Panc1 (cell line): ENCODE measurements at places on chromosomes 2 and 18.

DNA sequence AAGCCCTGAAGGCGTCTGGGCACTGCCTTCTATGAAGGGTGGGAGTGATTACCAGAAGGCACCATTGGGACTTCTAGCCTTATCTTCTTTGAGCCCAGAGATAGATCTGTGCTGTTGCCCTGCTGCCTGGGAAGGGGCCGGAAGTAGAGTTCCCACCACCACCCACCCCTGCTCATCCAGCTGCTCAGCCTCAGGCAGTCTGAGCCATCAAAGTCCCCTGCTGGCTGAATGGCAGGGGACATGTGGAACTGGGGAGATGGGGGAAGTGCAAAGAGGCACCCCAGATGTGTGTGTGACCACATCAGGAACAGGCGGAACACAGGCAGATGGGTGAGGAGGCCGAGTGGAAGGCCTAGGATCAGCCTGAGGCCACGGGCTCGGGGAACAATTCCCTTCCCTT lies 3.3 kb upstream of the WNT10A start:
- peaks cover 28% of the 10 kb centered on the region for H3K4me1 ChIP-seq
- no peak overlapping the region for H3K27ac ChIP-seq
- no peak for DNase-seq
- no peak overlapping the region for H3K4me3 ChIP-seq
- H3K36me3 ChIP-seq, result no peaks in the 10 kb centered on the region

- H3K4me3 ChIP-seq, result no peak overlapping the region
- no peaks in the 10 kb centered on the region for H3K4me1 ChIP-seq
- no peaks in the 10 kb centered on the region for H3K27me3 ChIP-seq
- H3K27ac ChIP-seq, result no peak overlapping the region
Measured at GRCh38 chr2:190202604-190203003, 117.0 kb downstream of the HIBCH start.

- H3K4me3 ChIP-seq, result no peak overlapping the region
- DNase-seq, result no peak
- no peaks in the 10 kb centered on the region for H3K4me1 ChIP-seq
- H3K36me3 ChIP-seq, result no peaks in the 10 kb centered on the region
Measured at GRCh38 chr2:19607931-19608771, 249.7 kb upstream of the OSR1 start.

DNA sequence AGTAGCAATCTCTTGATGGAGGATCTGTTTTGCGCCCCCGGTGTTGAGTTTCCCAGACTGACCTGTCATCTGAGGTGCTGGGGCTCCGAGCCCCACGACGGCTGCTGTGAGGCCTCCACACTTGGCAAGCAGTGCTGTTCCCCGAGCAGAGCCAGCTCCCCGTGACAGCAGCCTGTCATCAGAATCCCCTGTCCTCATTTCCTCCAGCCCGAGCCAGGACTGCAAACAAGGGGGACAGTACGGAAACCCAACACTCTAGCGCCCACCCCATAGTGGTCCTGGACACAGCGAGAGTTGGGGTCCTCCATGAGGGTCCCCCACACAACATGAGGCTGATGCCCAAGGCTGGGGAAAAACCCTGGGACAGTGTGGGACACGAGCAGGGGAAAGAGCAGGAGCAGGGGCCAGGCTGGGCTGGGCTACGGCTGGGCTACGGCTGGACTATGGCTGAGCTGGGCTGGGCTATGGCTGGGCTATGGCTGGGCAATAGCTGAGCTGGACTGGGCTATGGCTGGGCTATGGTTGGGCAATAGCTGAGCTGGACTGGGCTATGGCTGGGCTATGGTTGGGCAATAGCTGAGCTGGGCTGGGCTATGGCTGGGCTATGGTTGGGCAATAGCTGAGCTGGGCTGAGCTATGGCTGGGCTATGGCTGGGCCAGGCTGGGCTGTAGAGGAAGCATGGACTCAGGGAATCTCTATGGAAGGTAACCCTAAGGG lies 1.5 kb upstream of the KLHL30 start:
- H3K27ac ChIP-seq, result no peak overlapping the region
- H3K4me1 ChIP-seq, result peaks cover 16% of the 10 kb centered on the region
- no peaks in the 10 kb centered on the region for H3K27me3 ChIP-seq
- no peak for DNase-seq
- H3K36me3 ChIP-seq, result no peaks in the 10 kb centered on the region
- no peak overlapping the region for H3K4me3 ChIP-seq

GRCh38 chr2:24568551-24568950 lies 77.5 kb downstream of the NCOA1 start:
- no peak for DNase-seq
- no peaks in the 10 kb centered on the region for H3K36me3 ChIP-seq
- no peak overlapping the region for H3K27ac ChIP-seq
- no peaks in the 10 kb centered on the region for H3K27me3 ChIP-seq
- no peaks in the 10 kb centered on the region for H3K4me1 ChIP-seq
- H3K4me3 ChIP-seq, result no peak overlapping the region

GRCh38 chr2:54468673-54469072 lies 12.5 kb downstream of the SPTBN1 start:
- DNase-seq, result no peak
- no peak overlapping the region for H3K4me3 ChIP-seq
- H3K27ac ChIP-seq, result no peak overlapping the region
- H3K27me3 ChIP-seq, result no peaks in the 10 kb centered on the region
- H3K36me3 ChIP-seq, result no peaks in the 10 kb centered on the region
- peaks cover 20% of the 10 kb centered on the region for H3K4me1 ChIP-seq

DNA sequence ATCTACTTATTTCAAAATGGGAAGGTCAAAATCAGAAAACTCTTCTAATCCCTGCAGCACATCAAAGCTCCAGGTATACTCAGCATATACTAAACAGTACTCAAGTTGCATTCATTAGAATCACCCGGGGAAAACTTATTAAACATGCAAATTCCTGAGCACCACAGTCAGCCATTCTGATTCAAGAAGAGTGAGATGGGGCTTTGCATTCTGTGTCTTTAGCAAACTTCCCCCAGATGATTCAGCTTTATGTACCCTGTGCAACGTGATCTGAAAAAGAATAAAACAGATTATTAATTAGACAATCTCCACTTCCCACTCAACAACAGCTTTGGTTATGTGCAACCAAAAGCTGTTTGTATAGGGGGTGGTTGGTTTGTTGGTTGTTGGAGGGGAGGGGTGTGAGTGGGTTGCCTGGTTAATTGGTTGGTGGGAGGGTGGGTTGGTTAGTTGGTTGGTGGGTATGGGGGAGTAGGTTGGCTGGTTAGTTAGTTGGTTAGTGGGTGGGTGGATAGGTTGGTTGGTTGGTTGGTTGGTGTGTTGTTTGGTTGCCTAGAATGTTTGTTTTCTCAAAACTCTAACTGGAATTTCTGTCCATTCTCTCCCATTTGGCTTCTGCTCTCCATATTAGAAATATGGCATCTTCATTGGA lies 112.5 kb upstream of the AGAP1 start:
- H3K4me3 ChIP-seq, result no peak overlapping the region
- peaks cover 9% of the 10 kb centered on the region for H3K27me3 ChIP-seq

GRCh38 chr18:39946623-39947061 lies 2008.4 kb upstream of the PIK3C3 start:
- H3K27me3 ChIP-seq, result no peaks in the 10 kb centered on the region
- H3K36me3 ChIP-seq, result no peaks in the 10 kb centered on the region
- DNase-seq, result no peak
- H3K4me3 ChIP-seq, result no peak overlapping the region
- H3K27ac ChIP-seq, result no peak overlapping the region
- H3K4me1 ChIP-seq, result no peaks in the 10 kb centered on the region

- H3K4me3 ChIP-seq, result no peak overlapping the region
- no peak overlapping the region for H3K27ac ChIP-seq
- no peaks in the 10 kb centered on the region for H3K4me1 ChIP-seq
- no peaks in the 10 kb centered on the region; the same call in 1 of the 2 replicates for H3K36me3 ChIP-seq
- DNase-seq, result no peak
Measured at GRCh38 chr2:64463781-64464180, 9.8 kb downstream of the LGALSL start.

- DNase-seq, result no peak
- peaks cover 43% of the 10 kb centered on the region for H3K4me1 ChIP-seq
- H3K27me3 ChIP-seq, result no peaks in the 10 kb centered on the region
- peaks cover 2% of the 10 kb centered on the region; the same call in 1 of the 2 replicates for H3K36me3 ChIP-seq
Measured at GRCh38 chr2:100293341-100294161, 28.8 kb downstream of the LONRF2 start.

- no peak overlapping the region for H3K27ac ChIP-seq
- no peaks in the 10 kb centered on the region for H3K36me3 ChIP-seq
- H3K27me3 ChIP-seq, result no peaks in the 10 kb centered on the region
Measured at GRCh38 chr2:121171625-121172119, 113.3 kb downstream of the TFCP2L1 start.

- no peak overlapping the region for H3K27ac ChIP-seq
- no peak for DNase-seq
- no peaks in the 10 kb centered on the region for H3K27me3 ChIP-seq
Measured at GRCh38 chr2:60118061-60118460, 435.4 kb downstream of the BCL11A start.

GRCh38 chr2:235603659-235604058 lies 109.8 kb downstream of the AGAP1 start:
- H3K27ac ChIP-seq, result no peak overlapping the region
- no peak for DNase-seq
- H3K36me3 ChIP-seq, result no peaks in the 10 kb centered on the region
- no peaks in the 10 kb centered on the region for H3K4me1 ChIP-seq
- H3K27me3 ChIP-seq, result no peaks in the 10 kb centered on the region

GRCh38 chr2:185128346-185128745 lies 530.0 kb downstream of the ZNF804A start:
- H3K4me1 ChIP-seq, result no peaks in the 10 kb centered on the region
- H3K27me3 ChIP-seq, result no peaks in the 10 kb centered on the region
- no peak overlapping the region for H3K4me3 ChIP-seq
- H3K36me3 ChIP-seq, result no peaks in the 10 kb centered on the region

DNA sequence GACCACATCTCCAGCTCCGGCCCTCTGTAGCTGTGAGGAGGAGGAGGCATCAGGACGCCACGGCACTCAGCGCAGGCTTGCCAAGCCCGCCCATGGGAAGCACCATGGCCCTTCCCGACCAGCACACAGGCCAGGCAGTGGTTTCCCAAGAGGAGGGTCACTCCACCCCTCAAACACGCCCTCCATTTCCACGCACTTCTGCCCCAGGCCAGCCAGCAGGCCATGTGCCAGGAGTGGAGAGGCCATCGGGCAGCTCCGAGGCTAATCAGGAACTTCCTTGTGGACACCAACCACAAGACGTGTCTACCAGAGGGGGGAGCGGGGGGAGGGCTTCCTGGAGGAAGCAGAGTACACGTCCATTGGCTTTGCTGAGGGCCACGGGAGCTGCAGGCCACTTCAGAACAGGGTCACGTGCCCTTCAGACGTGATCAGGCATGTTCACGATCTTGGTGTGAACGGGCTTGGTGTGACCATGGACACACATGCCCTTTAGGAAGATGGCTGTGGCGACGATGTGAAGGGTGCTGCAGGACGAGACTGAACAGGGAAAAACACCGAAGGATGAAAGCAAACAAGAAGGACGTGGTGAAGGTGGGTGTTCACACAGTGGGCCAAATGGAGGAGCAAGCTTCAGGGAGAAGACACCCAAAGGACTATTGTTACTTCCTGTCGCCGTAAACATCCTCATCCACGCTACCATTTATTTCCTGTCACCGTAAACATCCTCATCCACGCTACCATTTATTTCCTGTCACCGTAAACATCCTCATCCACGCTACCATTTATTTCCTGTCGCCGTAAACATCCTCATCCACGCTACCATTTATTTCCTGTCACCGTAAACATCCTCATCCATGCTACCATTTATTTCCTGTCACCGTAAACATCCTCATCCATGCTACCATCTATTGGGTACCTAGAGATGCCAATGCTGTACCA lies 6.5 kb upstream of the MTERF4 start:
- no peak for DNase-seq
- H3K27me3 ChIP-seq, result no peaks in the 10 kb centered on the region
- H3K36me3 ChIP-seq, result no peaks in the 10 kb centered on the region
- H3K4me1 ChIP-seq, result no peaks in the 10 kb centered on the region
- H3K27ac ChIP-seq, result no peak overlapping the region

DNA sequence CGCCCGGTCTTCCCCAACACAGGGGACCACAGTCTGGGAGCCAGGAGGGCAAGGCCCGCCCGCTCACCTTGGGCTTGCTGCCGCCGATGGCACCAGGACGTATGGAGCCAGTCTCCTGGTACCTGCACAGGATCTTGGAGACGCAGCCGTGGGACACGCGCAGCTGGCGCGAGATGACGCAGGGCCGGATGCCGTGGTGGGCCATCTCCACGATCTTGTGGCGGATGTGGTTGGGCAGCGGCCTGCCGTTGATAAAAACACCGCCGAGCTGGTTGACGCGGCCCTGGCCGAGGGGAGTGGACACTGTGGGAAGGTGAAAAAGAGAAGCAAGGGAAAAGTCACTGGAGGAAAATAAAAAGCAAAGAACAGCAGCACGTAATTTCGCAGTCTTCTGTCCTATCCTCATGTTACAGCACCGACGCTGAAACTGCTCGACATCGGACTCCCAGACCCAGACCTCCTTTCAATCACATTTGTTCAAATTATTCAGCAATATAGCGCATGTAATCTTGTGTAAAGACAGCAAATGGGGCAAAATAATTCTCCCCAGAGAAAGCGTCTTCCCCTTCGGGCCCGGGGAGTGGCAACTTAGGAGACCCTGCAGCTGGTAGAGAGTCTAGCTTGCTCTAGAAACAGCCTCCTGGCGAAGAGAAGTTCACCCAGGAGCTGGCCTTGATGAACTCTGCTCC lies 1.7 kb downstream of the PAX3 start:
- H3K36me3 ChIP-seq, result no peaks in the 10 kb centered on the region
- H3K4me3 ChIP-seq, result no peak overlapping the region
- peaks cover 5% of the 10 kb centered on the region; the same call in 1 of the 2 replicates for H3K27me3 ChIP-seq
- H3K27ac ChIP-seq, result no peak overlapping the region
- H3K4me1 ChIP-seq, result peaks cover 7% of the 10 kb centered on the region; the same call in 1 of the 2 replicates
- no peak for DNase-seq

GRCh38 chr2:146801886-146802285 lies 1042.9 kb upstream of the ACVR2A start:
- H3K4me1 ChIP-seq, result no peaks in the 10 kb centered on the region
- H3K27ac ChIP-seq, result no peak overlapping the region
- H3K36me3 ChIP-seq, result no peaks in the 10 kb centered on the region
- H3K27me3 ChIP-seq, result no peaks in the 10 kb centered on the region
- DNase-seq, result no peak
- H3K4me3 ChIP-seq, result no peak overlapping the region

DNA sequence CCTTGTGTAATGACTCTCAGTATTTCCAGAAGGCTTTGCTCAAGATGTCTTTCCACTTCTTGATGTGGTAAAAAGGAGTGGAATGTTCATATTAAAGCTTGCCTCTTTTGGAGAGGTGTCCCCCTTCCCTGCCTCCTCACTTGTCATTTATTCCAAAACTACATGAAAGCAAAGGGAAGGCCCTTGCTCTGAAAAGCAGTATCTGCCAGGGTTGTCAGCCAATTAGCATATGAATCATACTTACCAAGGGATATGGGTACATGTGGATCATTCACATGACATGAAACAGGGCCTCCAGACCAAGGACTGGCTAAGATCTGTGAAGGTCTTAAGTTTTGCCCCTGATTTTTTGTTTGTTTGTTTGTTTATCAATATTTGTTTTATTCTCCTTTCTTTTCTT lies 31.3 kb downstream of the ANXA4 start:
- no peaks in the 10 kb centered on the region for H3K36me3 ChIP-seq
- DNase-seq, result peak; percentile 45
- H3K4me1 ChIP-seq, result peaks cover 33% of the 10 kb centered on the region
- H3K27ac ChIP-seq, result no peak overlapping the region

- no peak for DNase-seq
- no peaks in the 10 kb centered on the region for H3K27me3 ChIP-seq
- H3K36me3 ChIP-seq, result no peaks in the 10 kb centered on the region
- H3K4me3 ChIP-seq, result no peak overlapping the region
Measured at GRCh38 chr2:30686669-30687068, 120.6 kb downstream of the CAPN13 start.
